Fibroblast of skin of right biceps (primary cell): ENCODE measurements at places on chromosomes 11 and 22.

GRCh38 chr11:68137833-68138232 lies 16.6 kb upstream of the CHKA start:
- DNase-seq: no peak

DNA sequence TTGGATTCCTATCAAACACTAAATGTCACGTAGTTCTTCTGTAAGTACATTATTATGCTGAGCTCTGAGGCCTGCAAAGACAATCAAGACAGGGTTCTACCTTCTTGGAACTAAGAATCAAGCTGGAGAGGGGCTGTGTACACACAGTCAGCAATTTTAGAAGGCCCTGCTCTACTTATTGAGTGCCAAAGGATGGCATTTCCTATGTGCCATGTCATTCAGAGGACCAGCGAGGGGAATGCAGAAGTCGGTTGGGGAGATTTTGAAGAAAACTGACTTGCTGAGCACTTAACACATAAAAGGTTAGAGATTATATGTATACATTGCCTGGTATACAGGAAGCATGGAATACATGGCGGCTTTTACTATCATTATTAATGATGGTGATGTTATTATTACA lies 5.3 kb downstream of the SLC37A2 start:
- DNase-seq: no peak

DNA sequence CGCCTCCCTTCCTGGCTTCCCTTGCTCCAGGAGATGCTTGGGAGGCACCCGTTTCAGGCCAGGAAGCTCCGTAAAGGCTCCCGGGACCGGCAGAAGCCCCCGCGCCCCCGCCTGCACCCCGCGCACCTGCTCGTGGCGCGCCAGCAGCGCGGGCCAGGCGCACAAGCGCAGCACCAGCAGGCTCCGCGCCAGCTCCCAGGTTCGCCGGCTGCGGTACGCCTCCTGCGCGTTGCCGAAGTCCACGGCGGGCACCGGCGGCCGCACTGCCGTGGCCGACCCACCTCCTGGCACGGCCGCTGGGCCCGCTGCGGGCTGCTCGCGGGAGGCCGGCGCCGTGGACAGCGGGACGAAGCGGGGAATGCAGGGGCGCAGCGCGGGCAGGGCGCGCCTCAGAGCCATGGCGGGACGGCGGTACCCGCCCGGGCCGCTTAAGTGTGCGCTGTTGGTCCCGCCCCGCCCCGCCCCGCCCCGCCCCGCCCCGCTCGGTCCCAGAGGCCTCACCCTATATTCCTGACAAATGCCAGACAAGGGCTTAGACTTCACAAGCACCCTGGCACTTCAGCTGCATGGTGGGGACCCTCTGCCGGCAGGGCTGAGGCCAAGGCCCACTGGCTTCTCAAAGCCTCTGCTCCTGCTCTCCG lies at the start of gene PRODH:
Gene PRODH (minus strand): TSS at position 405 of the 641 bp plus-strand sequence. CDS start 6 bp downstream, at position 399.
- no peak for DNase-seq

- DNase-seq: no peak
Measured at GRCh38 chr11:134591338-134591737, 179.3 kb upstream of the B3GAT1 start.

DNA sequence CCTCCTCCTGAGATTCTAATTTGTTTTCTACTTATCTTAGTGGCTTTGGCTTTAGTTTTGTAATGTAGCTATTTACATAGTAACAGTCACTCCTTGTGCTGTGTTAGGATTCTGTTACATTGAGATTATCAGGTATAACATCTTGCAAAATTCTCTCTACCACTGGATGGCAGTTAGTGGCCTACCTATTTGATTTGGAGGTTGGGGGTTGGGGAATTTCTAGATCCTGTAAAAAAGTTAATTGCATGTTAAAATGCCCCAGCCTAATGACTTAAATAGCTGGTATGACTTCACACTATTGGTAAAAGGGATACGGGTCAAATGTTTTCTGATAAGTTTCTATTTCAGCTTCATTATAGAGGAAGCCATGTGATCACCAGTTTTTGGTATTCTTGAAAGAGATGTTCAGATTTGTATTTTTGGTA lies 2.8 kb downstream of the GRK3 start:
- no peak for DNase-seq

DNA sequence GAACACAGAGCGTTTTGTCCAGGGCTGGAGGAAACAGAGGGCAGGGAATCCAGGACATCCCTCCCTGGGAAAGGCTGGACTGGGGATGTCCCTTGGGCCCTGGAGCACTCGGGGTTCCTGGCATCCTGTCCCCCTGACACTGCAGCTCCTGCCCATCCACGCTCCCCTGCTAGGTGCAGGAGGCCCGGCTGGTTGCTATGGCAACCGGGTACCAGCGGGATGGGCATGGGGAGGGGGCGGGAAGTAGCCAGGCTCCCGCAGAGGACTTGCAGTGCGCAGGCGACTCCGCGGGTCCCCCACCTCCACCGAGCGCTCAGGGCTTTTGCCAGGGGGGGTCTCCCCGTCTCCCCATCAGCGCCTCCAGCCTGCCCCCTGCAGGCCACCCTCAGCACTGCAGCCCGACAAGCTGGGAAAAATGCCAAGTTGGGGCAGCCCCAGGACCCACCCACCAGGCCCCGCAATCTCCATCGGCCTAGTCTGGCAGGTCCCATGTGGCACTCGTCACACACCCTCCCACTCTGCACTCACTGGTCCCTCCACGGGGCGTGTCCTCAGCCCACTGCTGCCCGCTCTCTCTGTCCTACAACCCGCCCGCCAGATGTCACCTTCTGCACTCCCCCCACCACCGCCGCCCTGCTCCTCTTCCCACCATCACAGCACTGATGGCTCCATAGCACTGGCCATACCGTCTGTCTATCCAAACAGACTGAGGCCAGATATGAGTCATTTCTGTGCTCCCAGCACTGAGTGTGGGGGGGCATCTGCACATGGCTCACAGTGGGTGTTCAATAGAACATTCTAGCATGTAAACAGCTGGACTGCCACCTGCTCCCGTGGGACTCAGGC lies 31.5 kb downstream of the KIAA0930 start:
- peak; percentile 78 for DNase-seq

GRCh38 chr11:26580929-26581328 lies 8.9 kb upstream of the MUC15 start:
- DNase-seq: peak; percentile 36

GRCh38 chr22:47396515-47396914 lies 634.1 kb downstream of the TBC1D22A start:
- no peak for DNase-seq

DNA sequence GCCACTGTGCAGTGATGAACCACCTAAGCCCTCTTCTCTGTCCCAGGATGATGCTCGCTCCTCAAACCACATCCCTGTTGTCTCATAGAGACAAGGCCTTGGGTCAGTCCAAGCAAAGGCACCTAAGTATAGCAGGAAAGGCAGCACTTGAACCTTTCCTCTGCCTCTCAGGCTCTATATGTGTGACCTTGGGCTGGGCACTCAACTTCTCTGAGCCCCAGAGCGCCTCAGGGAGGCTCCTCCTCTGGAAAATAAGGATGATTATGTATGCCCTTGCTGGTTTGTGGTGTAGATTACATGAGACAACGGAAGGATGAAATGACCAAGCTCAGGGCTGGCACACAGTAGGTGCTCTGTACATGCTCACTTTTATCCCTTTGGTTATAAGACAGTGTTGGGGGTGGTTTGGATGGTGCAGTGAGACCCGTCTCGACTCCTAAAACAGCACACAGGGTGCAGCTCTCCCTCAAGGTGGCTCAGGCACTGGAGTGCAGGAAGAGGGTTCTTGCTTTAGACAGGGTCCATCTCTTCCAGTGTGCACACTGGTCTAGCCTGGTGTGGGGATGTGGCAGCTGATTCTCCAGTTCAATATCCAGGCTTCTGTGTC lies 40.2 kb upstream of the ACCSL start:
- DNase-seq: no peak

DNA sequence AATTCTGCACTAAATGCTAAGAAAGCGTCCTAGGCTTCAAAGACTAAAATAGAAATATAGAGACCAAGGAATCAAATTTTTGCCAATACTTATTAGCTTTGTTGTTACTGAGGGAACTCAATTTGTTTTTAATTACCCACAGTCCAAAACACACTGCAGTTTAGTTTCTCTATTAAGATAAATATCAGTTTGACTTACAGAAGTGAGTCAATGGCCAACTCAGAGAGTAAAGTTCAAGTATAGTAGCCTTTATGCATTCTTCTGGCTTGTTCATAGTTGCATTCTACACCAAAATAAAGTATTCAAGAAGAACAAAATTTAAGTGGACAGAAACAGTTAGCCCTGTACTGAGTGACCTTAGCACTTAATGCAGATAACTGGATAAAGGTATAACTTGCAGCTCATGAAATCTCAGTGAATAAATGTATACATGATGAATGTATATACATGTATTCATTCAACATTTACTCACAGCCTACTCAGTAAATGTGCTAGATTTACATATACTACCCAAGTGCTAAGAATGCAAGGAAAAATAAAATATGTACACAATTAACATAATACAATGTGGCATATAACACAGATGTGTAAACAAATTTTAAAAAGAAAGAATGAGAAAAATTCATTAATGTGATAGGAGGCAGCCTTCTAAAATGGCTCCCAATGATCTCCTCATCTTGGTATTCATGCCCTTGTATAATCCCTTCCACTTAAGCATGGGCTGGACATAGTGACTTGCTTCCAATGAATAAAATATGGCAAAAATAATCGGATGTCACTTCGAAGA lies 9.7 kb upstream of the RNF141 start:
- DNase-seq: peak; percentile 56

DNA sequence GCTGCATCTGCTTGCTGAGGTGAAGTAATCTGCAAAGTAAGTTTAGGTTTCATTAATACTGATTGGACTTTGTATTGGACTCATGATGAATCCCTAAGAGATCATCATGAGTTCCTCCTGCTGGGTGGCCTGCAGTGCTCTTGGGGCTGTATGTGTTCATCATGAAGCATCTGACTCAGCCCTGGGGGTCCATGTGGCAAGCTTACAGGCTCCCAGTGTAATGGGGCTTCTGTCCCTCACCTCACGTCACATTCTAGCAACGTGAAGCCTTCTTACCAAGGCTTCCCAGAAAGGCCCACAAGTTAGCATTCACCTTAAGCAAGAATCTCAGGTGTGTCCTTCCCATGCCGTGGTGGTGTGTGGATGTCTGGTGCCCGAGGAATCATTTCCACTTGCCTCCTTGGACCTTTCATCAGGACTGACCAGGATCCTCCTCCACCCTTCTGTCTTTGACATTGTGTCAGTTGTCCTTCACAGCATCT lies 23.7 kb downstream of the CRKL start:
- peak; percentile 34 for DNase-seq

- DNase-seq: peak; percentile 74
Measured at GRCh38 chr11:84901991-84902390, 725.2 kb downstream of the DLG2 start.

GRCh38 chr11:78961247-78961646 lies 386.6 kb upstream of the NARS2 start:
- peak; percentile 9 for DNase-seq

GRCh38 chr11:78171951-78172350 lies 16.5 kb downstream of the KCTD21 start:
- DNase-seq: no peak

- no peak for DNase-seq
Measured at GRCh38 chr22:19754701-19755144, 5.9 kb upstream of the TBX1 start.

- DNase-seq: no peak
Measured at GRCh38 chr11:129392995-129393394, 17.3 kb downstream of the BARX2 start.

GRCh38 chr11:78341841-78342240 lies 75.8 kb downstream of the GAB2 start:
- DNase-seq: no peak

- DNase-seq: no peak
Measured at GRCh38 chr11:128714123-128714522, 20.3 kb downstream of the FLI1 start.

DNA sequence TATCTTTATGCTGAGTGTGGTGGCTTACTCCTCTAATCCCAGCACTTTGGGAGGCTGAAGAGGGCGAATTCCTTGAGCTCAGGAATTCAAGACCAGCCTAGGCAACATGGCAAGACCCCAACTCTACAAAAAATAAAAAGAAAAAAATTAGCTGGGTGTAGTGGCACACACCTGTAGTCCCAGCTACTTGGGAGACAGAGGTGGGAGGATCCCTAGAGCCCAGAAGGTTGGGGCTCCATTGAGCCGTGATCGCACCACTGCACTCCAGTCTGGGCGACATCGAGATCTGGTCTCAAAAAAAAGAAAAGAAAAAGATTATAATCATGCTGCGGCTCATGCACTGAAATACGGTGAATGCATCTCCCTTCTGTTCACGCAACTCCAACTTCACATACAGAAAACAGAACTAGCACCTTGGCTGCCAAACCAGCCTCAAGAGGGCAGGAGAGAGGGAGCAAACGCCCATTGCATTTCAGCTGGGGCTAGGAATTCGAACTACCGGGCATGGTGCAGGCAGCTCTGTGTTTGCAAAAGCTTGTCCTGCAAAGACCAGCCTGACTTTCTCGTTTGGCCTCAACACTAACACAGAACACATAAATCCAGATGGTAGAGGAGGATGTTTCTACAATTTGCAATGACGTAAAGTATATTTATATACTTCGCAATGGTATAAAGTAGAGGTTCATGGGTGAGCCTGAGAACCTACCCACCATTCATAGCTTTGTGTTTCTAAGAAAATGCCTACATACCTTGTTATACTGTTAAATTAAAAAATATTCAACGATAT lies 6.3 kb upstream of the SYNGR1 start:
- peak; percentile 50 for DNase-seq

GRCh38 chr22:42001121-42001520 lies 2.5 kb downstream of the WBP2NL start:
- no peak for DNase-seq

GRCh38 chr11:102878595-102878994 lies 3.8 kb upstream of the MMP12 start:
- DNase-seq: no peak

DNA sequence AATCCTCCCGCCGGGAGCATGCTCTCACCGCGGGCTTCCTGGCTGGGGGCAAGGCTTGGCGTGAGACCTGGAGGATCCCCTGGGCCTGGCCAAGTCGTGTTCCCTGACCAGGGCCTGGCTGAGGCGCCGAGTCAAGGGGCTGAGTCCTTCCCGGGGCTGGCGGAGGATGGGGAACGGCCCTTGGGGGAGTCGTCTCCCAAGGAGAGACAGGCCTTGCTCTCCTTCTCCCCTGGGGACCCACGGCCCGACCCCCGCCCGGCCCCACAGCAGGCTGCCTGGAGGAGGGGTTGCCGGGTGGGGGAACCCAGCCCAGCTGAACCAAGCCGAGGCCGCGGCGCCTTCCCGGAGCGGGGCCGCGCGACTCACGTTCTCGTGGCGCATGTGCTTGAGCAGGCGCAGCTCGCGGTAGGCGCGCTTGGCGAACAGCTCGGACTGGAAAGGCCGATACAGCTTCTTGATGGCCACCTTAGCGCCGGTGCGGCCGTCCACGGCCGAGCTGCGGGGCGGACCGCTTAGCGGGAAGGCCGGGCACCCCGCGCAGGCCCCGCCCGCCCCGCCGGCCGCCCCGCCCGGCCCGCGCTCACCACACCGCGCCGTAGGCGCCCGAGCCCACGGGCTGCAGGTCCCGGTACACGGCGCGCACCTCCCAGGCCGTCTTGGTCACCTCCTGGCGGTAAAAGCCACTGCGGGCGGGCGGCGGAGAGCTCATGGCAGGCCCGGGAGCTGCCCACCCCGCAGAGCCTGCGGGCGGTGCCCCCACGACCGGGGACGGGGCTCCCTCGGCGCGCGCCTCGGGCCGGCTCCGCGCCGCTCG lies 475 bp downstream of the MAPK12 start:
- peak; percentile 64 for DNase-seq
